ENCODE measurements at places on chromosomes 4 and X. TPM values are rescaled to one million over a fixed set of nuclear protein-coding genes. Genes with fewer than 3 reads are reported as not detected.

Gene BTC
- 0.25 TPM for total RNA-seq

DNA sequence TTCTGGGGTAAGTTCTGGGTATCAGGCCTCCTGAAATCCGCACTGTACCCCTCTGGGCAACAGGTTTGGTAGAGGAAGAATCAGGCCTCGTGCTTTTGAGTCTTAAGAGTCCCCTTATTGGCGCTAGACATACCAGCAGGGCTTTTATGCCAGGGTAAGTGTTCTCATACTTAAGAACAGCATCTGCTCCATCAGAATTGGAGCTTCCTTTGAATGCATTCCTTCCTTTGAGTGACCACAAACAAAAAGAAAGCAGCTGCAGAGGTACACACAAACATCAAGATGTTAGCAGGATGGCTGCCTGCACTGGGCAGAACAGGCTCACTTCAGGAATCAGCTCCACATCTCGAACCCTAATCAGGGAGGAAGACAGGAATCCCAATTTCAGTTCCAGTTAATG lies 156.8 kb downstream of the MGST2 start:
- H3K27ac ChIP-seq = no peak overlapping the region
- H3K4me1 ChIP-seq = peaks cover 41% of the 10 kb centered on the region
- no peak overlapping the region for H3K4me3 ChIP-seq
- DNase-seq = no peak

DNA sequence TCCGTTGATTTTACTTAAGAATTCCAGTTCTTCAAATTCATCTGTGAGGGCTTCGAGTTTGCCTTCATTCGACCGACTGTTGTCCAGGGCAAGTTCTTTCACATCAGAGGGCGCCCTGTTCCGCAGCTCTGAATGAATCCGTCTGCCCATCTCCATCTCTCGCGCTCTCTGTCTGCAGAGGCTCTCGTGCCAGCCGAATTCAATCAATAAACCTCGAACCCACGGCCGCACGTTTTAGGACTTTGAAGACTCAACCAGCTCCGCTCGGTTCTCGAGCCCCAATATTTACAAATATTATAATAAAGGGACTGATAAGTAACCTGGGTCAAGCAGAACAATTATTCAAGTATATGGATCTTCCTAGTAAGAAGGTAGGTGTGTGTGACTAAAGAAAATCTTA lies 556.4 kb upstream of the SMIM31 start:
- H3K27ac ChIP-seq = no peak overlapping the region
- H3K4me3 ChIP-seq = no peak overlapping the region
- no peaks in the 10 kb centered on the region for H3K27me3 ChIP-seq
- no peak for DNase-seq

- H3K4me3 ChIP-seq = peak overlapping the region; percentile 97
- H3K4me1 ChIP-seq = peaks cover 44% of the 10 kb centered on the region
- H3K36me3 ChIP-seq = no peaks in the 10 kb centered on the region
- peak overlapping the region; percentile 87 for H3K27ac ChIP-seq
These were observed 507 bp downstream of the LIN54 start for GRCh38 chr4:83010111-83010521.

- H3K27me3 ChIP-seq = no peaks in the 10 kb centered on the region
- no peak overlapping the region for H3K4me3 ChIP-seq
- H3K36me3 ChIP-seq = no peaks in the 10 kb centered on the region
- H3K4me1 ChIP-seq = peaks cover 9% of the 10 kb centered on the region
- H3K27ac ChIP-seq = no peak overlapping the region
These were observed 4.3 kb downstream of the GK start for GRCh38 chrX:30657196-30658161.

DNA sequence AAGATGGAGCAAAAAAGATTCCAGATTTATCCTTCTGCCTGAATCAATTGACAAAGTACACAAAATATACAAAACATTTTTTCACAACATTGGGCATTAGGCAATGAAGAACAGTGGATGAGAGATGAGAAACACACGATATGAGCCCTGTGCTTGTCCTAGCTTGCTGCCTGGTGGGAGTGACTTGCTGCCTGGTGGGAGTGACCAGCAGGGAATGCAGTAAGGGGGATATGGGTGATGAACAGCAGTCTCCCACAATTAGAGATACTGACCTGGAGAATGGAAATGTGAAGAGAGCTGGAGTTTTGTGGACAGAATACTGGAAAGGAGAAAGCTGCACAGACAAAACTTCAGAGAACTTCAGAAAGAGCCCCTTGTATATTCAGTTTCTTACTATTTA lies 629.4 kb upstream of the FRG1 start:
- DNase-seq = no peak
- H3K27me3 ChIP-seq = no peaks in the 10 kb centered on the region
- H3K27ac ChIP-seq = no peak overlapping the region
- H3K4me3 ChIP-seq = no peak overlapping the region
- H3K4me1 ChIP-seq = no peaks in the 10 kb centered on the region
- H3K36me3 ChIP-seq = no peaks in the 10 kb centered on the region

DNA sequence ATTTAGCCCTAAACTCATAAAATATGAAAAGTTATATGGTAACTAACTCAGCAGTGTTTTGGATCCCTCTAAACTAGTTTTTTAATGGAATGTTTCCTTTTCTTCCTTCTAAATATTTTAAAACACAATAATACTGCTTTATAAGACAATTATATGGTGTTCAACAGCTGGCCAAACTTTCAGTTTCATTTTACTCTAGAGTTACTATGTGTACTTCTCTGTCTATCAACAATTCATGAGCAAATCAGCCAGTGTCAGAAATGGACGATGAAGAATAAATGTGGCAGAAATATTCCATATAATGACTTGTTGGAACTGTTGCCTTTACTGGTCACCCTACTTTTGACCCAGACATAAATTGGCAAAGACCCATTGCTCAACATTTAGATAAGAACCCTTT lies 64.8 kb upstream of the CXXC4 start:
- DNase-seq = no peak
- H3K4me3 ChIP-seq = no peak overlapping the region
- H3K27me3 ChIP-seq = no peaks in the 10 kb centered on the region
- H3K4me1 ChIP-seq = no peaks in the 10 kb centered on the region
- no peaks in the 10 kb centered on the region for H3K36me3 ChIP-seq

Gene PCSK1N
- total RNA-seq = not detected

GRCh38 chr4:95048296-95048695 lies 290.5 kb downstream of the BMPR1B start:
- no peaks in the 10 kb centered on the region for H3K27me3 ChIP-seq
- H3K27ac ChIP-seq = no peak overlapping the region
- H3K36me3 ChIP-seq = no peaks in the 10 kb centered on the region
- peaks cover 11% of the 10 kb centered on the region for H3K4me1 ChIP-seq
- no peak for DNase-seq

Gene MOSPD2
- total RNA-seq = 6.2 TPM

DNA sequence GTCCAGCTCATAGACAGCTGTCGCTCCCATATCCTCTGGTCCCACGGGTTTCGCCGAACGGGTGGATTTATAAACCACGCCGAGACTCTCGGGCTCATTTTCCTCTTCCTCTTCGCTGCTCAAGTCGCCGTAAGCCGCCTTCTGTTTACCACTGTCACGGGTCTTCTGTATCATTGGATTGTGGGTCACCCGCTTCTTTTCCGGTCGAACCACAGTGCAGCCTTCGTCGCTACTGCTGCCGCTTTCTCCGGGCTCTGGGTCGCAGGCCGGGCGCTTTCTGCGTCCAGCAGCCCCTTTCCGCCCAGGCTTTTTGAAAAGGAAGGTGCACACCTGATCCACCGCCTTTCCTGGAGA lies 311 bp downstream of the RNF113A start:
- peaks cover 21% of the 10 kb centered on the region for H3K4me1 ChIP-seq
- H3K36me3 ChIP-seq = peaks cover 9% of the 10 kb centered on the region
- H3K27me3 ChIP-seq = no peaks in the 10 kb centered on the region
- H3K4me3 ChIP-seq = peak overlapping the region; percentile 77

GRCh38 chr4:41285864-41286235 lies 29.1 kb downstream of the UCHL1 start:
- no peak for DNase-seq
- H3K27ac ChIP-seq = no peak overlapping the region
- peaks cover 4% of the 10 kb centered on the region for H3K4me1 ChIP-seq

DNA sequence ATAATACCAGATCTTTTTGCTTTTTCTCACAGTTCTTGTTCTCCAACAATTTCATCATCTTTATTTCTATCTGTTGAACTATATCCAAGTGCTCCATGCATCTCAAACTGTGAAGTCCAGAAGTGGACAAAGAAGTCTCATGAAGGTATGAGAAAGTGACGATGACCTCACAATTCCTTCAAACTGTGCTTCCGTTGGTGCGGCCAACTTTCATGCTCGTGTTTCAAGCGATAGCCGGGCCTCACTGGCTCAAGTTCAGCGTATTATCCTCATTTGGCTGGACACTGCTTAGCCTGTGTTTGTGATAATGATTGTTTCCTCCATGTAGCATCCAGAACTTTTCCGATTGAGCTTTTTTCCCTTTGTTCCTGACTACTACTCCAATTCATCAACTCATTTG lies 143.1 kb downstream of the PALLD start:
- H3K36me3 ChIP-seq = no peaks in the 10 kb centered on the region
- no peaks in the 10 kb centered on the region for H3K27me3 ChIP-seq
- peak overlapping the region; percentile 21 for H3K27ac ChIP-seq
- peak; percentile 27 for DNase-seq
- no peak overlapping the region for H3K4me3 ChIP-seq
- peaks cover 71% of the 10 kb centered on the region for H3K4me1 ChIP-seq

GRCh38 chr4:113971706-113972360 lies 7.6 kb downstream of the ARSJ start:
- H3K36me3 ChIP-seq = no peaks in the 10 kb centered on the region
- no peak overlapping the region for H3K27ac ChIP-seq

DNA sequence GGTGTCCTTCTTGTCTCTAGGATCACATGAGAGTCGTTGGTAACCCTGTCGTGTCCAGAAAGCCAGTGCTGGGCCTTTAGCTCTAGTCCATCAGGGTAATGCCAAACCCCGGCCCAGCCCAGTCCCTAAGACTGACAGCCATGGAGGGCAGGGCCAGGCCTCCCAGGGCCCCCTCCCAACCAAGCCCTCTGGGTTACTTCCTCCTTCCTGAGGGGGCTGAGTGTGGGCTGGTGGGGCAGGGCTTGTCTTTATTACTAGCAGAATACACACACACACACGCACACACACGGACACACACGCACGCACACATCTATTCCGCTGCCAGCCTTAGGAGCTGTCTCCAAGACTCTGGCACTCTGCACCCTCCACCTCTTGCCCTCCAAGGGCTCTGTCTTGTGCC lies 35.6 kb upstream of the CDKN2AIP start:
- H3K4me1 ChIP-seq = peaks cover 7% of the 10 kb centered on the region
- H3K27ac ChIP-seq = no peak overlapping the region
- no peaks in the 10 kb centered on the region for H3K36me3 ChIP-seq
- DNase-seq = no peak

- peaks cover 22% of the 10 kb centered on the region for H3K4me1 ChIP-seq
- no peak overlapping the region for H3K4me3 ChIP-seq
- DNase-seq = no peak
These were observed 68.7 kb upstream of the PGM2 start for GRCh38 chr4:37757761-37758160.

DNA sequence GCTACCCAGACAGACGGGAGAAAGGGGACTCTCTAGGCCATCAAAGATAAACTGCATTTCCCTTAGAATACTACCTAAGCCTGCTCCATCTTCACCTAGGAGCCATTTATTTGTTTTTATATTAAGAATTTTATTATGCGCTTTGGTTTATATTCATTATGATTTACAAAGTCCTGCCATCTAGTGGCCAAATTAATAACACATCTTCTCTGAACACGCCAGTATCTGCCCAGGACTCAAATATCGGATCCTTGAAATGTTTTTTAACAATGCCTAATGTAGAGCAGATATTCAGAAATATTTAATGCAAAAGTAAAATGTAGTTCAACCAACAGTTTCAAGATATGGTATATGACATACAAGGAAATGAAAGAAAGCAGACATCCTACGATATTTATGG lies 20.8 kb upstream of the PRPS2 start:
- H3K4me1 ChIP-seq = no peaks in the 10 kb centered on the region
- no peak for DNase-seq
- H3K4me3 ChIP-seq = no peak overlapping the region
- H3K27ac ChIP-seq = no peak overlapping the region
- H3K27me3 ChIP-seq = peaks cover 36% of the 10 kb centered on the region

GRCh38 chr4:54723220-54723619 lies 65.5 kb downstream of the KIT start:
- H3K27me3 ChIP-seq = no peaks in the 10 kb centered on the region
- H3K4me3 ChIP-seq = no peak overlapping the region
- no peak overlapping the region for H3K27ac ChIP-seq
- H3K36me3 ChIP-seq = no peaks in the 10 kb centered on the region

DNA sequence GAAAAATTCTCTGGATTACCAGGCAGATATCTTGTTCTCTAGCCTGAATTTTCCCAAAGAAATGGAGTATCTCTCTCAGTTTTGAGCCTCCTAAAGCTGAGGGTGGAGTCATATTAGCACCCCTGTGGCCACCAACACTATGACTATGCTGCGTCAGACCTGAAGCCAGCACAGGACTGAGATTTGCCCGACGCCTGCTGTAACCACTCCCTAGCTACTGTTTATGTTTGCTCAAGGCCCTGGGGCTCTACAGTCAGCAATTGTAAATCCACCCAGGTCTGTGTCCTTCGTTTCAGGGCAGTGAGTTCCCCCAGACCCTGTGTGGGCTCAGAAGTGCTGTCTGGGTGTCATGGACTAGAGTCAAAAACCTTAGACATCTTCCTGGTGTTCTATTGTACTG lies 61.4 kb downstream of the ZXDA start:
- no peaks in the 10 kb centered on the region for H3K27me3 ChIP-seq
- H3K4me1 ChIP-seq = no peaks in the 10 kb centered on the region
- DNase-seq = no peak
- no peak overlapping the region for H3K27ac ChIP-seq
- no peak overlapping the region for H3K4me3 ChIP-seq
- H3K36me3 ChIP-seq = no peaks in the 10 kb centered on the region

GRCh38 chr4:41408150-41408549 lies 129.8 kb upstream of the LIMCH1 start:
- no peak overlapping the region for H3K4me3 ChIP-seq
- peaks cover 63% of the 10 kb centered on the region for H3K4me1 ChIP-seq
- no peaks in the 10 kb centered on the region for H3K27me3 ChIP-seq

DNA sequence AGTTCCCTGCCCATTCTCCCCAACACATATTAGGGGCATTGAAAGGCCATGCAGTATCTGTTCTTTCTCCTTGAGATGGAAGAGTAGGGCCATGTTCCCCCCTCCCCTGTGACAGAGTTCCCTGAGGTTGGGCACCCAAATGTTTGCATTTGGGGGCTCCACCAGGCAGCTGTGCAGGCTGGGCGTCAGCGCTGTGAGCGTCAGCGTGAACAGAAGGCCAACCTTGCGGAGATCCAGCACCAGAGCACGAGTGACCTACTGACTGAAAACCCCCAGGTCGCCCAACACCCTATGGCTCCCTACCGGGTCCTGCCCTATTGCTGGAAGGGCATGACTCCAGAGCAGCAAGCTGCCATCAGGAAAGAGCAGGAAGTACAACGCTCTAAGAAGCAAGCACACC lies 3.9 kb downstream of the HSD17B10 start:
- peaks cover 19% of the 10 kb centered on the region for H3K36me3 ChIP-seq
- no peak overlapping the region for H3K4me3 ChIP-seq
- peaks cover 8% of the 10 kb centered on the region for H3K4me1 ChIP-seq
- H3K27ac ChIP-seq = no peak overlapping the region
- H3K27me3 ChIP-seq = no peaks in the 10 kb centered on the region

All from left ventricle myocardium inferior (tissue), 1 donor.